ENCODE measurements at places on chromosomes 16 and 17.
A peak's percentile ranks its signal among the peaks of the same experiment; 100 is the strongest.

DNA sequence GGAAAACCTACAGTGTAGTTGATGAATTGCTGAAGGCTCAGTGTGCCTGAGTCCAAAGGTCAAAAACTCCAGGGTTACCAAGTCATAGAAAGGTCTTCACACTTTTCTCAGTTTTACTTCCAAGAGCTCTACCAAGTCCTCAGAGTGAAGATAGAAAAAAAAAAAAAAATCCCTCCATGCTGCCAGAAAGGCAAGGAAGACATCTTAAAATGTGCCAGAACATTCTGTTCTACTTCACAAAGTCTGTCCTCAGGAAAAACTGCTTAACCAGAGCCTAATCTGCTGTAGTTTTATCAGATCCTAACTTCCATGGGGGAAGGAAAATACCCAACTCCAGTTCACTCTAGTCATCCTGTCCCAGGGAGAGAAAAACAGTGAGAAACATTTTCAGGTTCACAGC is 175.6 kb upstream of the CDH11 start:
- no peak for DNase-seq

- DNase-seq = no peak
Measured at GRCh38 chr16:65751622-65752521, 614.6 kb upstream of the CDH5 start.

DNA sequence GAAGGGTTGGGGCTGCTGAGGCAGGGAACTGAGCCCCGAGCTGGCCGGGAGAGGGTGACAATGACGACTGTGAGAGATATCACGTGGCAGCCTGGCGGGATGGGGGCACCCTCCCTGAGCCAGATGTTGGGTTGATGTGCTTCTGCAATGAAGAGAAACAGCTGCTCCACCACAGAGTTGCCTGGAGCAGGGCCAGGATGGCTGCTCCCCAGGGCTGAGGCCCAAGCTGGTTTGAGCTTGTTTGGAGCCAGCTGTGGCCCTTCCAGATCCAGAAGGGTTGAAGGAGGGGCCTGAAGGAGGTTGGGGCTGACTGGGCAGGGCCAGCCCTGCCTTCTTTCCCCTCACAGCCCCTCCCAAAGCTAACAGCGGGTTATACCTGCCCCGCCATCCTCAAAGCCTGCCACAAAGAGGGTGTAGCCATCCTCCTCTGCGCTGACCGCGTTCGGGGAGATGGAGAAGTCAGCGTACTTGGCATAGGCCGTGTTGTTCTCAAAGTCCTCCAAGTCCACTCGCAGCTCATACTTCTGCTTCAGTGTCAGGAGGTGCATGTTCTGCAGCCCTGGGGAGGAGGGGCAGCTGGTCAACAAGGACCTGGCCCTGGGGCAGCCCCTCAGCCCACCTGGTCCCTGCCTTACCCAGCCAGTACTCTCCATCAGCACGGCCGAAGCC is 2.1 kb downstream of the MFAP4 start:
- DNase-seq = peak; percentile 53

GRCh38 chr17:60256174-60256573 is 106.4 kb downstream of the CA4 start:
- DNase-seq = no peak

GRCh38 chr16:85372627-85373372 is 240.3 kb upstream of the GSE1 start:
- DNase-seq = no peak

DNA sequence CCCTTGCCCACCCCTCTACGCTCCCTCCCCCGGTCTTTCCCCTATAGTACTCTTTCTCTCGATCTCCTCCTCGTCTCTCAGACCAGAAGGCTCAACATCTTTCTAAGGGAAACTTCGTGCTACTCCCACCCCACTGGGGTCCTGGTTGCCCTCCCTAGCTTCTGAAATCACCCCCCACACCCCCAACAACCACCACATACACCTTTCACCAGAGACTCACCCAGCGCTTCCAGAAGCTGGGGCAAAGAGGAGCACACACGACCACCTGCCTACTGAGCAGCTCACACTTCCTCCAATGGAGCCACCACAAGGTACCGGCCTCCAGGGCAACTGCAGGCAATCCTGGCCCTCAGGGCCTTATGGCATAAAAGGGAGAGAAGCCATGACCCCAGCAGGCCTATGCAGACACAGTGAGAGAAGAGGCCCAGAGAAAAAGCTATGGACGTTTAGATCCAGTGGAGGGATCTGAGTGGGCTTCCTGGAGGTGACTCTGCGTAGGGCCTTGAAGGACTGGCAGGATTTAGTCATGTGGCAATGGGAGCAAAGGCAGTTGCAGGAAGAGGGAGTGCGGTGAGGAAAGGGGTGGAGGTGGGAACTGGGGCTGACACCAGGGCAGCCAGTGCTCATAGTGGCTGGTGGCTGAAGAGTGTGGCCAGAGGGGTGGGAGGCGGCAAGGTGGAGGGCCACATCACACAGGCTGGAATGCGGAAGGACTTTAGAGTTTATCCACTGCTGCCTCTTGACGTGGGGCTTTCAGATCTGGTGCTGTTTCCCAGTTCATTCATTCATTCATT is 12.1 kb upstream of the TMEM92 start:
- no peak for DNase-seq

GRCh38 chr16:81443688-81444447 is 740 bp upstream of the CMIP start:
- DNase-seq = peak; percentile 75

GRCh38 chr17:79980246-79981043 is 55.2 kb downstream of the TBC1D16 start:
- DNase-seq = no peak

- DNase-seq = no peak
Measured at GRCh38 chr16:11190588-11191560, 65.1 kb downstream of the SOCS1 start.

DNA sequence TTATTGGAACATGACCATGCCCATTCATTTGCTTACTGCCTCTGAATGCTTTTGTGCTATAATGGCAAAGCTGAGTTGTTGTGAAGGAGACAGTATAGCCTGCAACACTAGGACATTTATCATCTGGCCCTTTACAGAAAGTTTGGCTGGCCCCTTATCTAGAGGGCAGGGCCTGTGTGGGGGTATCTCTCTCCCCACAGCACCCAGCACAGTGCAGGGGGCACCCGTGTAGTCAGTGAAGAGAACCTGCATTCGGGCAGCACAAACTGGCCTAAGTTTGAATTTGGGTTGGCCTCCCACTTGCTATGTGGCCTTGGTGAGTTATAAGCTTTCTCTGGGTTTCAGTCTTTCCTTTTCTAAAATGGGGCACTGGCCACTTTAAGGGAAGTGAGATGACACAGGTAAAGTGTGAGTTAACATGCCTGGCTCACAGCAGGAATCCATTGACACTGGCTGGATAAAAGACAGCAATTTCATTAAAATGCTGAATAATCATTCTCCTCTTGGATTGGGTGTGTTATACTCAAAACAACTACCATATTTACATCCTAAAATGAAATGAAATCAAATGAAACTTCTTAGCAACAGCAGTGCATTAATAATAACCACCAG is 12.1 kb downstream of the UBE2O start:
- no peak for DNase-seq

DNA sequence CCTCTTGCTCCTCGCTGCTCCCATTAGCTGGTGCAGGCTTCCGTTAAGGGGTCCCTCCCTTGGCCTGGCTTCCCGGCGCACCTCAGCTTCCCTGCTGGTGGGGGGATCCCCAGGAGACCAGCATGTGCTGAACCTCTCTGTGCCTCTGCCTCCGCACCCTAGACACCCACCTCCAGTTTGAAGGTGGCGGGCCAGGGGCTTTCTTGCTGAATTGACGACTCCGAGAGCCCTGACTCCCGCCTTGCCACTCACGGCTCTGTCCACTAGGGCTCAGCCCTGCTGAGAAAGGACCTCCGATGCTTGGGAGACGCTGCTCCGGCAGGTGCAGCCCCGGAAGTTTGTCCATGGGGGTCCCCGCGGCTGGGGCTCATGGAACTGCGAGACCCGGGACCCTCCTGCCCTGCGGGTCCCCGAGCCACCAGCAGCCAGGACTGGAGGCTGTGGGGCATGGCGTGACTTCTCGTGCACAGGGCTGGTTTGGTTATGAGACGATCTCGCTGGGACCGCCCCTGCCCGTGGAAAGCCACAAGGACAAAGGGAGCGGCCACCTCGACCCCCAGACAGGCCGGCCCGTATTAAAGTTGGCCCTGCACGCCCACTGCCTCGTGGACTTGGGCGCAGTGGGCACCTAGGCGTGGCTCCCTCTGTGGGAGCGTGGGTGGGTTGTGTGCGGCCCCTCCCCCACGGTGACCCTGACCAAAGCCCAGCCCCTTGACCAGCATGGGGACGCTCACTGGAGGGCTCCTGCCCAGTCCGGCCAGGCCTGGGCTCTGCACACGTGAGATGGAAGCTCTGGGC is 8.1 kb downstream of the CHMP6 start:
- DNase-seq = no peak

DNA sequence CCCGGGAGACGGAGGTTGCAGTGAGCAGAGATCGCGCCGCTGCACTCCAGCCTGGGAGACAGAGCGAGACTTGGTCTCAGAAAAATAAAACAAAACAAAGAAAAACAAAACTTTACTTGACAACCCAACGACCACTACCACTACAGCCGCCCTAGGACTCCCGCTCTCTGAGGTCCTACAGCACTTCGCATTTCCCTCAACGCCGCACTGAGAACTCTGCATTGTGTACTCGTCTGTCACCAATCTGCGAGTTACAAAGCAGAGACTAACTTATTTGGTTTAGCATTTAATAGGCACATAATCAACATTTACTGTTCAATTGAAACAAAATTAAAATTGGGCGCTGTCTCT is 479 bp upstream of the ZNF207 start:
- peak; percentile 31 for DNase-seq

GRCh38 chr17:71302721-71303549 is 817.9 kb upstream of the SOX9 start:
- DNase-seq = no peak

DNA sequence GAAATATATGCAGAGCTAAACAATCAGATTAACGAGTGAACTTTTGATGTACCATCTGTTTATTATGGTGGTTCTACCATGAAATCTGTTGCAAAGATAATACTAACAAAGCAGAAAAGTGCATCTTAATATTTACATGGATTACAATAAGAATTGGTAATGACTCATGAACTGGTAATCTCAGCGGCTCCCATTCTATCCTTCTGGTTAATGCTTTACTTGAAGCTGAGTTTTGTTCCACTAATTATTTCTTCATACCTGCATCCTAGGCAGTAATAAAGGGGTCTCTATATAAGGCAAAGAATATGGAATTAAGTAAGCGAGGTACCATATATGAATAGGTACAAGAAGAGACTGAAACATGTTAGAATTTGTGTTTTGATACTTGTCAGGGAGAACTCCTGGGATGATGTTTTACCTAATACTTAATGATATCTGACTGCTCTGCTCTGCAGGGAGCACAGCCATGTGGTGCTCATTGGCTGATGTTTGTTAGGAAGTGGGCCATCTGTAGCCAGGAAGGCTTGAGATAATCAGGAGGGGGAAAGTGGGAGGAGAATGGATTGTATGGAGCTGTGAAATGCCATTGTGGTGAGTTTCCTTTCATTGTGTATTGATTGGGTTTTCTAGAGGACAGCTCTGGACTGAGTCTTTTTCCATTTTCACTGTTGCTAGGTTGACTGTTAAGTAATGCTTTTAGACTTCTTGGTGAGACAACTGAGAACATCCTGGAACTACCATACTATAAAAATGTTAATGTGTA is 52.6 kb downstream of the MAP2K6 start:
- no peak for DNase-seq

DNA sequence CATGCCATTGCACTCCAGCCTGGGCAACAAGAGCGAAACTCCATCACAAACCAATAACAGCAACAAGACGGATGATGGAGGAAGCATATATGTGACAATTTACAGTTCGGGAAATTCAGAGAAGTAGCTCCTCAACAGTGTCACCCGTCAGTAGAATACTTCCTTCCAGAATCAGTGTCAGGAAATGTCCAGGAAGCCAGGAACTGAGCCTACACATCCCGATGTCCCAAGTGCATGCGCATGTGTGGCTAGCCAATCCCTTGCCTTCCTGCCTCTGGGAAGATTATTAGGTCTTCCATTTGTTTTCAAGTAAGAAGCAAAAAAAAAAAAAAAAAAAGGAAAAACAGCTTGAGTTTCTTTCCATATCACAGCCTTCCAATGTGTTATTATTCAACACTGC is 1.4 kb upstream of the PITPNC1 start:
- DNase-seq = no peak

DNA sequence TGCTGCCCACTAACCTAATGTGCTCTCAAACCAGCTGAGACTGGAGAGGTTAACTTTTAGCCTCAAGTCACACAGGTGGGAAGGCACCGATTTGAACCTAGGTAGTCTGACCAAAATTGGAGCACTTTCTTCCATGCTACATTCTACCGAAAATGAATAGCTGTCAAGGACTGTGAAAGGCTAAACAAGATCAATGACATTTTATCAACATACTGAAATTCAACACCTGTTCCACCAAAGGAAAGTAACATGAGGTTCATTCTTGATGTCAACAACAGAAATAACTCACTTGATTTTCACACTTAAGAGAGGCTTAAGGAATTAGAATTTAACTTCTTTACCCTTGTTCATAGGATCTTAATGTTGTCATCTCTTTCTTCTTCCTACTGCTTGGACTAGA is 284.4 kb upstream of the MON1B start:
- no peak for DNase-seq

GRCh38 chr16:86945166-86945900 is 367.0 kb downstream of the FOXL1 start:
- DNase-seq = no peak

- DNase-seq = no peak
Measured at GRCh38 chr17:62725791-62726249, 82.3 kb downstream of the MARCHF10 start.

- DNase-seq = no peak
Measured at GRCh38 chr16:46720619-46721018, 27.5 kb downstream of the MYLK3 start.

GRCh38 chr17:19397556-19398041 is 10.6 kb upstream of the MFAP4 start:
- no peak for DNase-seq

DNA sequence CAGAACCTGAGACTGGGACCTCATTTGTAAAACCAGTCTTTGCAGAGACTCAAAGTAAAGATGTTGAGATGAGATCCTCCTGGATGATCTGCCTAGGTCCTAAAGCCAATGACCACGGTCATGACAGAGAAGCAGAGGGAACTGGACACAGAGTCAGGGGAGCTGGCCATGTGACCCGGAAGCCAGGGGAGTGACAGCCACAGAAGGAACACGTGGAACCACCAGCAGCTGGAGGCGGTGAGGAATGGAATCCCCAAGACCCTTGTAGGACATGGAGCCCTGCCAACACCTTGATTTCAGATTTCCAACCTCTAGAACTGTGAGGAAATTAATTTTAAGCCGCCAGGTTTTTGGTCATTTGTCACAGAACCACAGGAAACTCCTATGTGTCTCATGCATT is 37.0 kb downstream of the USP22 start:
- DNase-seq = no peak

GRCh38 chr17:82930043-82930923 is 90.5 kb upstream of the ZNF750 start:
- no peak for DNase-seq

DNA sequence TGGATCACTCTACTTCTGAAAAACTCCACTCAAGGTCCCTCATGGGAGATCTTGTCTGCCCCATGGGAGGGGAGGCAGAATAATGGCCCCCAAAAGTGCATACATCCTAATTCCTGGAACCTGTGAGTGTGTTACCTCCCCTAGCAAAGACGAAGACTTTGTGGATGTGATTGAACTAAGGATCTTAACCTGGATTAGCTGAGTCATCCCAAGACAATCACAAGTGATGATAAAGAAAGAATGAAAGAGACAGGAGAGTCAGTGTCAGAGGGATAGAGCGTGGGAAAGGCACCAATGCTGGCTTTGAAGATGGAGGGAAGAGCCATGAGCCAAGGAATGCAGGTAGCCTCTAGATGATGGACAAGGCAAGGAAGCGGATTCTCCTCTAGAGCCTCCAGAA is 374.7 kb upstream of the DYNLRB2 start:
- no peak for DNase-seq

GRCh38 chr17:68531252-68531651 is 19.0 kb downstream of the PRKAR1A start:
- DNase-seq = no peak
